H9 (cell line): ENCODE measurements at places on chromosomes 11 and 22. TPM values are rescaled to one million over a fixed set of nuclear protein-coding genes. Genes with fewer than 3 reads are reported as not detected.

DNA sequence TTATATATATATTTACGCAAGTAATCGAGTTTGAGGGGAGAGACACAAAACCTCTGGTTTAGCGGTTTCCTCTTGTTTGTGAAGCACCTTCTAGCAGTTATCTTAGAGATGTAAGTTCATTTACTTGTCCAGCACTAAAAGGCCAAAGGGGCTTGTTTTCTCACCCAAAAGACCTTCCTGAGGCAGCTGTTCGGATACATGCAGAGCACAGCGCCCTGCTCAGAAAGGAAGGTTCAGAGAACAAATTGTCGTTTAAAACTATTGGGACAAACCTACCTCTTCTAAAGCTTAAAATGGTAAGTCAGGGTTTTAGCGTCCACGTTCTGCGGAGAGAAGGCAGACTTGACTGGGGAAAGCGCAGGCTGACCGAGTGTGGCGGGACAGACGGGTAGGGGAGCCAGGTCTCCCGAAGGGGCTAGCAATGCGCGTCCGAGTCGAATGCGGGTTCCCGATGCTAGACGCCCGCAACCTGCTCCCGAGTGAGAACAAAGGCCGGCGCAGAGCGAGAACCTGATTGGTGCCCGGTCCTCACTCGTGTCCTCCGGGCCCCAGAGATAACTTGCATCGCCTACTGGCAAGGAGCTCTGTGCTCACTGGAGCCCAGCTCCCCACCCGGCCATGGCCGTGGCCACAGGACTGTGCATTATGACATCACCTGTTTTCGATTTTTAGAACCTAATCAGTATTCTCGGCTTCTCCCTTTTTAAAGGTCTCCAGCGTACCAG lies 1.0 kb upstream of the SESN3 start:
- no peak overlapping the region for H3K27ac ChIP-seq
- H3K4me3 ChIP-seq = no peak overlapping the region
- H3K36me3 ChIP-seq = no peaks in the 10 kb centered on the region
- no peaks in the 10 kb centered on the region; the same call in 1 of the 2 replicates for H3K27me3 ChIP-seq
- H3K4me1 ChIP-seq = 0 out of 2 replicates have a peak, but pooled peaks cover 2% of the 10 kb centered on the region

- H3K36me3 ChIP-seq = peaks cover 22% of the 10 kb centered on the region
- H3K4me3 ChIP-seq = no peak within 1 kb of the TSS
- peak; percentile 63 for DNase-seq
Measured at GRCh38 chr22:19130959-19131684, at the start of gene TSSK2. Gene TSSK2, plus strand, starts transcription at chr22:19131308. Its CDS starts 92 bp downstream, at chr22:19131400.

DNA sequence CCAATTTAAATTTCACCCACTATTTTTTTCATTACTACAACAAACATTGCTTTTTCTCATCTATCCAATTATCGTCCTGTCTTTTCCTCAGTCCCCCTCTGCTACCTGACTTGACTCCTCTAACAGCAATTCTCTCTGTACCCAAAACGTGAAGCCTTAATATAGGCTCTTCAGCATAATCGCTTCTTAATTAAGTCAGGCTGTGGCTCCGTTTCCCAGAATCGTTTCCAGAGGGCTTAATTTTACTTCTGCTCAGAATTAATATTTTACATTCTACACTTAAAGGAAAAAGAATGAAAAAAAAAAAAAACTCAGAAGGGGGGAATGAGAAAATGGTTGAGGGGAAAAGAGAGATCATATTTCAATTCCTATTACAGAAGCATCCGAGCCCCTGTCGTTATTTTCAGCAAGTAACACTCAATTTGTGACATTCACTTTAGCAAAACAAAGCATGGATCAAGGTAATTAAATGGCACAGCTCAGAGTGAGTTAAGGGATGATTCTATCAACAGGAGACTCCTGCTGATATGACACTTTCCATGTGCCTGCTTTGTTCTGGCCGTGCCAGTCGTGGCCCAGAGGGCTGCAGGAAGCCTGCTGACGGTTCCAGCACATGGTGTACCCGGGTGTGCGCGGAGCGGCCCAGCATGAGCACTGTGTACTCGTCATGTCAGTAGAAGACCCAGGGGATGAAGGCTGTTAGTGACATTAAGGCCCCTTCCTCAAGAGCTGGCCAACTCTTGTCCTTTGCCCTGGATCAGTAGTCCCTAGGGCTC lies 272.5 kb downstream of the NTM start:
- no peak for DNase-seq
- H3K4me1 ChIP-seq = peaks cover 15% of the 10 kb centered on the region; the same call in 1 of the 2 replicates
- H3K4me3 ChIP-seq = no peak overlapping the region
- H3K36me3 ChIP-seq = no peaks in the 10 kb centered on the region
- H3K27me3 ChIP-seq = no peaks in the 10 kb centered on the region

- no peak for DNase-seq
- no peaks in the 10 kb centered on the region for H3K36me3 ChIP-seq
- H3K4me1 ChIP-seq = no peaks in the 10 kb centered on the region
- no peaks in the 10 kb centered on the region; the same call in 1 of the 2 replicates for H3K27me3 ChIP-seq
- no peak overlapping the region for H3K4me3 ChIP-seq
Measured at GRCh38 chr11:78921509-78921908, 346.8 kb upstream of the NARS2 start.

Gene APLNR
- total RNA-seq = 0.37 and 0.39 TPM in 2 replicates

Gene CATSPER1
- total RNA-seq = not detected in 2 replicates

- H3K27ac ChIP-seq = no peak overlapping the region
- no peaks in the 10 kb centered on the region for H3K4me1 ChIP-seq
- peaks cover 7% of the 10 kb centered on the region; the same call in 2 of the 3 replicates for H3K36me3 ChIP-seq
- H3K4me3 ChIP-seq = no peak overlapping the region
- no peaks in the 10 kb centered on the region for H3K27me3 ChIP-seq
Measured at GRCh38 chr22:44861245-44861644, 108.9 kb downstream of the ARHGAP8 start.

DNA sequence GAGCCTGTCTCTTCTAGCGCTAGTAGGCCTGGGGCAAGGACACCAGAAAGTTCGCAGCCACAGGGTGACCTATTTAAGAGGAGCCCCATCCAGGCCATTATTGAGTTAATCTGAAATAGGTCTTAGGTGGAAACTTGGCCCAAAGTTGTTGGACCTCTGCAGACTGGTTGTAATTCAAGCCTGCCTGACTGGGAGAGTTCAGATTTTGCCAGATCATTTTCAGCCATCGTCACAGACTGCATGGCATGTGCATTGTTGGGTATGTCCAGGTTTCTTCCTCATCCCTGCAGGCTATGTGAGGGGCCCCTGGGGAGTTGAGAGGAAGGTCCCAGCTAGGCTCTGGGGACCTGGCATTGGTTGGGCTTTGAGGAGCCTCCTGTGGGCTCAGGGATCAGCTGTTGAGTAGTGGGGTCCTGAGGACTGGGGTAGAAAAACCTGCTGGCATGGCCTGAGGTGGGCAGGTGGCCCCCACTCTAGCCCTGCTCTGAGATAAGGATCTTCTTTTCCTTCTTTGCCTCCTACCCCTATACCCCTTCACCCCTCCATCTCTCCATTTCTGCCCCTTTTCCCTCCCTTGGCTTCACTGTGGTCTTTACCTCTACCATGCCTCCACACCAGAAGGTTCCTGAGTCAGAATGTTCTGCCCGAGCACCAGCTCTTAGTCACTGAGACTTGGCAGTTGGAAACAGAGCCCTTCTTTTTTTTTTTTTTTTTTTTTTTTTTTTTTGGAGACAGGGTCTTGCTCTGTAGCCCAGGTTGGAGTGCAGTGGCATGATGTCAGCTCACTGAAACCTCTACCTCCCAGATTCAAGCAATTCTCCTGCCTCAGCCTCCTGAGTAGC lies 112.7 kb downstream of the MORC2 start:
- H3K27me3 ChIP-seq = no peaks in the 10 kb centered on the region
- H3K4me1 ChIP-seq = no peaks in the 10 kb centered on the region
- no peak for DNase-seq
- no peak overlapping the region for H3K4me3 ChIP-seq

DNA sequence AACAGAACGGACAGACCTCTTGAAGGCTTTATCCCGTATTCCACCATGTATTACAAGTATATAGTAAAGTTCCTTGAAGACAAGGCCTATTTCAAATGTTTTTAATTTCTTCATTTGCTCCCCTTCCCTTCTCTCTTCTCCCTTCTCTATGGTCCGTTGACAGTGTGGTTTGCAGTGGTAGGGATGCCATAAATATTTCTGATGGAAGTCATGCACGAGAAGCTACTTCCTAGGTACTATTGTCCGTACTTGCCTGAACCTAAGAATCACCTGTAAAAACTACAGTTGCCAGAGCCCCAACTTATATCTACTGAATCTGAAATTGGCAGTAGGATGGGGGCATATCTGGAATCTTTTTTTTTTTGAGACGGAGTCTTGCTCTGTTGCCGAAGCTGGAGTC lies 2.8 kb downstream of the PISD start:
- no peak overlapping the region for H3K4me3 ChIP-seq
- H3K27ac ChIP-seq = no peak overlapping the region
- no peak for DNase-seq
- H3K36me3 ChIP-seq = no peaks in the 10 kb centered on the region

Gene GDPD4
- total RNA-seq = not detected in 2 replicates

DNA sequence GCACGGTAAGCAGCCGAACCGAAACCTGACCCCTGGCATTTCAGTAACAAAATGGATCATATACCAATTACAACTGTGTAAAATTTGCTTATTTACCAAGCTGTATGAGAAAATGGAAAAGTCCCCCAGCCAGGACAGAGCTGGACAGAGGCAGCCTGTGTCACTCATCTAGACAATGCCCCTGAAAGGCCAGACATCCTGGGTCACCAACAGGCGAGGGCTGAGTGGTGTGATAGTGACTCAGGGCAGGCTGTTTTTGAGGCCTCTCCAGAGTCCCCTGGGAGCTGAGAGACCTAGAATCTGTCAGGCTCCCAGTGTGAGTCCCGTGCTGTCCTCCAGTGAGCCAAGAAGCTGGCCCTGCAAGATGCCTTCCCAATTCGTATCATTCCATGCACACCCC lies 680.4 kb downstream of the TBC1D22A start:
- no peaks in the 10 kb centered on the region for H3K27me3 ChIP-seq
- no peaks in the 10 kb centered on the region for H3K4me1 ChIP-seq
- no peak overlapping the region for H3K4me3 ChIP-seq
- no peak overlapping the region for H3K27ac ChIP-seq
- H3K36me3 ChIP-seq = peaks cover 36% of the 10 kb centered on the region

- H3K4me3 ChIP-seq = no peak overlapping the region
- H3K4me1 ChIP-seq = peaks cover 2% of the 10 kb centered on the region; the same call in 1 of the 2 replicates
- no peak for DNase-seq
- H3K27ac ChIP-seq = no peak overlapping the region
Measured at GRCh38 chr11:133942577-133942976, 14.2 kb downstream of the IGSF9B start.

GRCh38 chr11:69541501-69542313 lies 60.2 kb downstream of the LINC01488 start:
- DNase-seq = no peak
- H3K4me1 ChIP-seq = no peaks in the 10 kb centered on the region
- H3K36me3 ChIP-seq = no peaks in the 10 kb centered on the region
- no peak overlapping the region for H3K4me3 ChIP-seq
- H3K27me3 ChIP-seq = no peaks in the 10 kb centered on the region

DNA sequence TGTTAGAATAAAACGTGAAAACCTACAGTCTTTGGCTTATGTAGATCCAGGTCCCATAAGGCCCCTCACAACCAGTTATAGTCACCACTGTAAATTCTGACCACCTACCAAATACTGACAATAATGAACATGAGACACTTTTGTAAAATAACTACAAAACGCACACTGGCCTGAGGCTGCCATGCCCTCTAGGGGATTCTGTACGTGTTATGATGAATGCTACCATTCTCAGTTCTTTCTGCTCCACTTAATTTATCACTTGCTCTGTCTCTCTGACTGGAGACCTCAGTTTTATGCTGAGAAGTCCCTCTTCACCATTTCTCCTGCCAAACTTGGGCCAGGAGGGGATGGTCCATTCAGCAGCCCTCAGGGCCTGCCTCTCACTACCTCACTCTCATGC lies 18.7 kb upstream of the TMPRSS5 start:
- DNase-seq = no peak
- 0 out of 2 replicates have a peak, but pooled peaks cover 2% of the 10 kb centered on the region for H3K36me3 ChIP-seq
- no peaks in the 10 kb centered on the region for H3K4me1 ChIP-seq

Gene EIF3L
- total RNA-seq = 736 and 739 TPM in 2 replicates

Gene DCHS1
- total RNA-seq = 12.2 and 12.5 TPM in 2 replicates

- no peak overlapping the region for H3K4me3 ChIP-seq
- H3K4me1 ChIP-seq = no peaks in the 10 kb centered on the region
- H3K27me3 ChIP-seq = no peaks in the 10 kb centered on the region
- no peak for DNase-seq
- H3K36me3 ChIP-seq = peaks cover 21% of the 10 kb centered on the region
Measured at GRCh38 chr22:48737461-48738203, 1090.0 kb downstream of the BRD1 start.

- H3K4me1 ChIP-seq = no peaks in the 10 kb centered on the region
- no peak overlapping the region for H3K4me3 ChIP-seq
- DNase-seq = no peak
Measured at GRCh38 chr11:30172883-30173311, 57.9 kb upstream of the FSHB start.

DNA sequence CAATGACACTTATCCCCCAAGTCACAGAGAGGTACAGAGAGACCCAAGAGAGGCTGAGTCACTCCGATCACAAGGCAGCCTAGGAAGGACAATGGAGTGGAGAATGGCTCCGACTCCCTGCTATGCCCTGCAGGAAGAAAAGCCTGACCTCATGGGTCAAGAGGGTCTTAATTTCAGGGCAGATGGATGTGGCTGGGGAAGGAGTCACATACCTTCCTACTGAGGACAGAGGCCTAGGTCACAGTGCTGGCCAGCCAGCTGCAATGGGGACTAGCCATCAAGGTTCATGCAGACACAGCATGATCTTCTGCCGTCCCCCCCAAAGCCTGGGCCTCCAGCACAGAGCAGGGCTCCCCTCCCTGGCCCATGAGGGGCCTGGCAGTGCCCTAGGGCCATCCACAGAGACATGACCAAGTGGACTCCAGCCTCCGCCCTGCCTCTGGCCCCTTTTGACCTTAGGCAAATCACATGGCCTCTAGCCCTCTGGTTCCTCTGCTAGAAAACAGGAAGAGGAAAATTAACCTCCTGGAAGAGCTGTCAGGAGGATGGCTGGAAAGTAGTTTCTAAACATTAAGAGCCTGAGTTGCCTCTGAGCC lies 1.8 kb downstream of the ARRB1 start:
- no peaks in the 10 kb centered on the region for H3K36me3 ChIP-seq
- H3K4me1 ChIP-seq = peaks cover 14% of the 10 kb centered on the region
- peaks cover 2% of the 10 kb centered on the region; the same call in 1 of the 2 replicates for H3K27me3 ChIP-seq
- peak; percentile 34 for DNase-seq
- no peak overlapping the region; the same call in 1 of the 2 replicates for H3K4me3 ChIP-seq
- no peak overlapping the region for H3K27ac ChIP-seq

GRCh38 chr11:120281143-120281795 lies 41.3 kb downstream of the POU2F3 start:
- H3K36me3 ChIP-seq = no peaks in the 10 kb centered on the region
- DNase-seq = no peak
- no peak overlapping the region for H3K27ac ChIP-seq
- H3K4me1 ChIP-seq = no peaks in the 10 kb centered on the region; the same call in 1 of the 2 replicates
- no peaks in the 10 kb centered on the region for H3K27me3 ChIP-seq
- H3K4me3 ChIP-seq = no peak overlapping the region

GRCh38 chr11:34449013-34449412 lies 10.3 kb downstream of the CAT start:
- no peak overlapping the region for H3K27ac ChIP-seq
- H3K27me3 ChIP-seq = no peaks in the 10 kb centered on the region
- no peak overlapping the region for H3K4me3 ChIP-seq
- no peaks in the 10 kb centered on the region for H3K36me3 ChIP-seq
- H3K4me1 ChIP-seq = no peaks in the 10 kb centered on the region
- DNase-seq = no peak

Gene PIH1D2
- total RNA-seq = 1.1 and 1.4 TPM in 2 replicates

- H3K4me1 ChIP-seq = no peaks in the 10 kb centered on the region; the same call in 1 of the 2 replicates
- H3K4me3 ChIP-seq = no peak overlapping the region
- no peak for DNase-seq
- H3K36me3 ChIP-seq = no peaks in the 10 kb centered on the region
- H3K27me3 ChIP-seq = no peaks in the 10 kb centered on the region; the same call in 1 of the 2 replicates
Measured at GRCh38 chr22:29447906-29448305, 9.5 kb downstream of the RFPL1 start.

Gene TRPM5
- 0.09 TPM in 1 of 2 replicates, not detected in the other for total RNA-seq
